ENCODE measurements at places on chromosomes 16 and 17.

GRCh38 chr16:7363422-7364417 is 31.1 kb downstream of the RBFOX1 start:
- DNase-seq, result no peak

DNA sequence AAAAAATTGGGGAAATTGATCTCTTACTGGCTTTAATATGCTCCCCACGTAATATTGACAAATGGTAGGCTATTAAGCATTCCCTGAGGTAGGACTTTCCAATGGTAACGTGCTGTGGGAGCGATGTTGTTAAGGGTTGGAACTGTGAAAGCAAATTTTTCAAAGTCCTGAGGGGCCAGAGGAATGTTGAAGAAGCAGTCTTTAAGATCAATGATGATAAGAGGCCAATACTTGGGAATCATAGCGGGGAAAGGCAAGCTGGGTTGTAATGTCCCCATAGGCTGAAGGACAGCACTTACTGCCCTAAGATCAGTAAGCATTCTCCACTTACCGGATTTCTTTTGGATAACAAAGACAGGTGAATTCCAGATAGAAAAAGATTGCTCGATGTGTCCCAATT is 69.6 kb upstream of the ARL4D start:
- no peak for DNase-seq

- DNase-seq, result no peak
Measured at GRCh38 chr17:62159994-62160393, 94.9 kb upstream of the MED13 start.

DNA sequence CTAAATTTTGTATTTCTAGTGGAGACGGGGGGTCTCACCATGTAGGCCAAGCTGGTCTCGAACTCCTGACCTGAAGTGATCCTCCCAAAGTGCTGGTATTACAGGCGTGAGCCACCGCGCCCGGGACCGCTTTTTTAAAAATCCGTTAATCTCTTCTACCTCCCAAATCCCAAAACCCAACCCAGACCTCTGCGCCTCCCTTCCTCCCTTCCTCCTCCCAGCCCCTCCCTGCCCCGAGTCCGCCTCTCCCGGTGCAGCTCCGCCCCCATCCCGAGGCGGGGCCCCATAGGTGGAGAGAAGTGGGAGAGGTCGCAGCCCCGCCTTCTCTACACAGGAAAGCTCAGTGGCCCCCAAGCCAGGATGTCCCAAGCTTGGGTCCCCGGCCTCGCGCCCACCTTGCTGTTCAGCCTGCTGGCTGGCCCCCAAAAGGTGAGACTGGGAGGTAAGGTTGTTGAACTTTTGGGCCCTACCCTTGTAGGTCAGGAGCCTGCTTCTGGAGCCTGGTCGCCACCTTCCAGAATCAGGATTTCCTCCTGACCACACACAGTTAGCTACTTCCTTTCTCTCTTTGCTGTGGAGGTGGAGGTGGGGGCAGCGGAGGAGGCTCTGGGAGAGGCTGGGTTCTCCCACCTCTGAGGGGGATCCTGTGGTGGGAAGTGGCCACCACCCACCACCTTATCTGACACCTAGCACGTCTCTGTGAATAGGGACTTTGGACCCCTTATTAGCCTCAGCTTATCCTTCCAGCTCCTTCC is at the start of gene TMEM92:
TMEM92 (plus strand) TSS at position 325 of the 755 bp plus-strand sequence; CDS start at position 361, 36 bp downstream.
- no peak for DNase-seq

DNA sequence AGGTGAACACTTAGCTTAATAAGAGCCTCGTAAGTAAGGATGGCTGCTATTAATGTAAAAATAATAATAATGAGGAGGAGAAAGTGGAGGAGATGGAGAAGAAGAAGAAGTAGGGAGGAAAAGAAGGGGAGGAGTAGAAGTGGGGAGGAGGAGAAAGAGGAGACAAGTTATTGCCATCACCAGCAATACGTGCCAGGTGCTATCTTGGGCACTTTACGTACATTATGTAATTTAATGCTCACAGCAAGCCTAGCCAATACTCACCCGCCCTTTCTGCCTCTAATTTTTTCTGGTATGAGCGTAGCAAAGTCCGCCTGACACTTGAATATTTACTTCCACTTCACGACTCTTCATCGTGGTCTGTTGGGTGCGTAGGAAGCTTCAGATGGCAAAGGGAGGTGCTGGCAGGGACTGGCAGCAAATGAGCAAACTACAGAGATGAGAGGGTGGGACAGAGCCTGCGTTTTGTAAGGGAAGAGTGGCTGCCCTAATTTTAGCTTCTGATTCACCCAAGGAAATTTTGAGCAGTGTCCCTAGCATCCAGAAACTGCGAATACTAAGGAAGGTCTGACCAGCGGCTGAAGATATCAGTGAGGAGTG is 42.1 kb upstream of the CDH13 start:
- DNase-seq, result no peak

DNA sequence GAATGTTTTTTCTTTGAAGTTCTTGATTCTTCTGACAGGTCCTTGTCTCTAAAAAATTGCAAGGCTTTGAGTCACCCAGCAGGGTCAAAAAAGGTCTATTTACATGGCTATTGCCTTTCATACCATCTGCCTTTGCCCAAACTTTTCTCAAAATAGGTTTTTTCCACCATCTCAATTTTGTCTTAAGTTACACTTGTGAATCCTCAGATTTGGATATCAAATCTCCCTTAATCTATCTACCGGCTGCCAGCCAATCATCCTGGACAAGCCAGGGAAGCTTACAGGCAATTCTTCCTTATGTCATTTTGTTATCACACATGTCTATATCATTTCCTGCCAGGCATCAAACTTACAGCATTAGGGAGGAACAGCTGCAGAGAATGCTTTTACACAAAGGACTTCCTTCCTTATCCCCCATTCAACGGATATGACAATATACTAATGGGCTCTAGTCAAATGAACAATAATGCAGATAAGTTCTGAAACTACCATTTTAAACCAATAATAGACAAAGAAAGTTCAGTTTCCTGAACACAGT is 104.1 kb upstream of the CORO6 start:
- peak; percentile 36 for DNase-seq

DNA sequence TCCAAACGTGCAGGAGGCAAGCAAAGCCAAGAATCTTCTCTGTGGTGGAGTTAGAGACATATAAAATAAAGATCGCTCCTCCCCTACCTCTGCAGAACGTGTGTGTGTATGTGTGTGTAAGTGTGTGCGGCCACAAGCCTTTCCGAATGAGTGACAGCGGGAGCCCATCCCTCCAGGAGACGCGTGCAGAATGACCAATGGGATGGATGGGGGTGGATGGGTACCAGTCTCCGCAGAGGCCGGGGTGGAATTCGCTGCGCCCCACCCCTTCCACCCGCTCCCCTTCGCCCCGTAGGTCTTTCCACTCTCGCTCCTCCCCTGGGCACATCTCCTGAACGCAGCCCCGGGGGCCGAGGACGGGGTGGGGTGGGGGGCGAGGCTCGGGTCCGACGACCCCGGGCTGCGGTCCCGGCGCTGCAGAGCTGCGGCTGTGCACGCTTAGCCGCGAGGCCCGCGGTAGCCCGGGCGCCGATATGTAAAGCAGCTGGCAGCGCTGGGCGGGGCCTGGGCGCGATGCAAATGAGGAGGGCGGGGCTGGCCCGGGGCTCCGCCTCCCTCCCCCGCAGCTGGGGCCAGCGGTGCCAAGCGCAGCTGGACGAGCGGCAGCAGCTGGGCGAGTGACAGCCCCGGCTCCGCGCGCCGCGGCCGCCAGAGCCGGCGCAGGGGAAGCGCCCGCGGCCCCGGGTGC is at the start of gene PRKCB:
PRKCB (plus strand) TSS at position 594 of the 688 bp plus-strand sequence.
- DNase-seq, result no peak

- DNase-seq, result no peak
Measured at GRCh38 chr17:1328437-1328836, 49.0 kb downstream of the TRARG1 start.

GRCh38 chr16:81261049-81261648 is 22.7 kb downstream of the BCO1 start:
- DNase-seq, result no peak

GRCh38 chr16:5398203-5398602 is 300.6 kb upstream of the EEF2KMT start:
- DNase-seq, result no peak

GRCh38 chr17:31517524-31517923 is 126.0 kb downstream of the RAB11FIP4 start:
- no peak for DNase-seq

DNA sequence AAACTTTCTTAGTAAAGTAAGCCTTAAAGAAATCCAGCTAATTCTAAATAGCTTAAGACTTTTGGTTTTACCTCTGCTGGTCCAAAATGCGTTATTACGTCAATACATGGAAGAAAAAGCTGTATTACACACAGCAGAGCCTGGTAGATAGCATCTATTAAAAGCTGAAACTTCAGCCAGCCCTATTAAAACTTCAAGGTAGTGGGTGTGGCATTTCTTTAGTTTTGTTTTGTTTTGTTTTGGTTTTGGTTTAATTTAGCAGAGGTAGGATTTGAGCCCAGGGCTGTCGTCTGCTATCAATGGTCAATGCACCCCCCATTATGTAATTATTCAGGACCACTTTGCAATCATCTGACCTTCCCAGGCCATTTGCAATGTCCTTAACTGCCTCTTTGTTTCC is 318.4 kb upstream of the MAF start:
- DNase-seq, result no peak
